ENCODE measurements at places on chromosomes 1 and 21.

GRCh38 chr1:191699343-191699742 lies 458.9 kb upstream of the RGS18 start:
- DNase-seq = no peak

- no peak for DNase-seq
These were observed 34.2 kb downstream of the DIP2A start for GRCh38 chr21:46492851-46493250.

DNA sequence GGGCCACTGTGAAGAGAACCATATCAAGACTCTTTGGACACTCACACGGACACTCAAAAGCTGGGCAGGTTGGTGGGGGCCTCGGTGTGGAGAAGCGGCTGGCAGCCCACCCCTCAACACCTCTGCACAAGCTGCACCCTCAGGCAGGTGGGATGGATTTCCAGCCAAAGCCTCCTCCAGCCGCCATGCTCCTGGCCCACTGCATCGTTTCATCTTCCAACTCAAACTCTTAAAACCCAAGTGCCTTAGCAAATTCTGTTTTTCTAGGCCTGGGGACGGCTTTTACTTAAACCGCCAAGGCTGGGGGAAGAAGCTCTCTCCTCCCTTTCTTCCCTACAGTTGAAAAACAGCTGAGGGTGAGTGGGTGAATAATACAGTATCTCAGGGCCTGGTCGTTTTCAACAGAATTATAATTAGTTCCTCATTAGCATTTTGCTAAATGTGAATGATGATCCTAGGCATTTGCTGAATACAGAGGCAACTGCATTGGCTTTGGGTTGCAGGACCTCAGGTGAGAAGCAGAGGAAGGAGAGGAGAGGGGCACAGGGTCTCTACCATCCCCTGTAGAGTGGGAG lies 36.3 kb upstream of the TDRD10 start:
- no peak for DNase-seq

DNA sequence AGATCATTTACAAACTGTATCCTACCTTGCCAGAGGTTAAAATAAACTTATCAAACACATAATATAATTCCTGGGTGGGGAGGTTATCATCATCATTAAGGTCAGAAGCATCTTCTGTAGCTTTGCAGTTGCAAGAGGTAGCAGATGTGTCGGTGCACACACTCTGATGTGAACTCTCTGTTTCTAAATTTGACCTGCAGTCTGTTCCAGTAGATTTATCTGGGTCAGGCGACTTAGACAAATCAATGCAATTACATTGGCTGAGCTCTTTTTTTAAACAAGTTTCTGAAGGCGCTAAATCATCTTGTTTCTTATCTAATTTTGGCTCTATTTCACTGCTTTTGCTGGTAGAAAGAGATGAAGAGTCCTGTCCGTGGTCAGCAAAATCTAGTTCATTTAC lies 70.4 kb downstream of the PRPF38A start:
- DNase-seq = no peak

GRCh38 chr1:68331117-68331865 lies 99.0 kb upstream of the WLS start:
- DNase-seq = no peak

DNA sequence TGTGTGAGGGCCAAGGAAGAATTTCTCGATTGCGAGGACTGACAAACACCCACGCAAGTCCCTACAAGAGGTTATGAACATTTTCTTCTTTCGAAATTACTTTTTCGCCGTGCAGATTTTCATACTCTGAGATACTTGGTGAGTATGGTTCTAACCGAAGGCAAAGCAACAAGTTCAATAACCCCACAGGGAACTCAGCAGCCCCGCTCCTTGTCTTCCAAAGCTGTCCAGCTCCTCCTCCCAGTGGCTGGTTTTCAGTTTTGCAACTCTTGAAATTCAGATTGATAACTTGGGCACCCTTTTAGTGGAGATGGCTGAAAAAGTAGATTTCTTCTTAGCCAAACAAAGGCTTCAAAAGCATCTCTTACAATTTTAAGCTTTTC lies 154.4 kb downstream of the SETD4 start:
- DNase-seq = no peak

GRCh38 chr21:41316200-41317062 lies at the start of gene FAM3B:
Gene FAM3B, plus strand, starts transcription at chr21:41316801. Its CDS starts 79 bp downstream, at chr21:41316880.
- no peak for DNase-seq
